ENCODE measurements at places on chromosomes 7 and 10. TPM values are rescaled to one million over a fixed set of nuclear protein-coding genes. Genes with fewer than 3 reads are reported as not detected.

The KAZALD1 gene
- total RNA-seq, result 4.5 TPM

- DNase-seq, result no peak
These were observed 51.3 kb upstream of the STEAP4 start for GRCh38 chr7:88357781-88358525.

DNA sequence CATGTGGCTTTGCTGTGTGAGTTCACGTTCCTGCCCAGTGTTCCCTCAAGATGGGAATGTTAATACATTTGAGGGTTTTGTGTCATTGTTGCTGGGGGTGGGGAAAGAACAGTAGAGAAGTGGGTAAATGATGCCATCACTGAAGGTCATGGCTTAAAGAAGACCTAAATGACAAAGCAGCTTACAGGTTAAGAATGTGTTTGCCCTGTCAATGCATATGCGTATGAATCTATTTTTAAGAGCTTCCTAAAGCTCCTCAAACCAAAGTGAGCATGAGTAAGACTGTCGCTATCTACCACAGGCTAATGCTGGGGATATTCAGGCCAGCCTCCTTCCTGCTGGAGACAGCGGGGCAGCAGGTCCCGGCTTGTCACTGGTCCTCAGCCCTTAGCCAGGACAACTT is 162.9 kb downstream of the CREB5 start:
- no peak for DNase-seq

- no peak for DNase-seq
These were observed 32.8 kb downstream of the DNAJB12 start for GRCh38 chr10:72322030-72322279.

The C10orf62 gene
- 0.32 TPM for total RNA-seq

- no peak for DNase-seq
These were observed 4.3 kb downstream of the DAGLB start for GRCh38 chr7:6443372-6443941.

The IRF5 gene
- 19.4 TPM for total RNA-seq

DNA sequence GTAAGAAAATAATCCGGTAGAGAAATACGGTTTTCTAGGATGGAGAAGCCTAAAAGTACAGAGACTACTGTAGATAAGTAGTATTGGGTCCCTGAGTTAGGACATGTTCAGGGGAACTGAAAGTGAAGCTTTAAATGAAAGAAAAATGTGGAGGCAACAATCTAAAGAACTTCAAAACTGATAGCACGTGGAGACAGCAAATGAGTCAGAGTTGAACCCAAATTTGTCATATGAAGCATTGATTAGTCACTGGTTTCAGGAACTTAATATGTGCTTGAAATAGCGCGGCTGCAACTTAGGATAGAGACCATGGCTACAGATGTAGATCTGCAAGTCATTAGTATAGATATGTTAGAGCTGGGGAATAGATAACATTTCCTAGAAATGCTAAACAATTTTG is 1138.6 kb upstream of the SORCS1 start:
- DNase-seq, result no peak

DNA sequence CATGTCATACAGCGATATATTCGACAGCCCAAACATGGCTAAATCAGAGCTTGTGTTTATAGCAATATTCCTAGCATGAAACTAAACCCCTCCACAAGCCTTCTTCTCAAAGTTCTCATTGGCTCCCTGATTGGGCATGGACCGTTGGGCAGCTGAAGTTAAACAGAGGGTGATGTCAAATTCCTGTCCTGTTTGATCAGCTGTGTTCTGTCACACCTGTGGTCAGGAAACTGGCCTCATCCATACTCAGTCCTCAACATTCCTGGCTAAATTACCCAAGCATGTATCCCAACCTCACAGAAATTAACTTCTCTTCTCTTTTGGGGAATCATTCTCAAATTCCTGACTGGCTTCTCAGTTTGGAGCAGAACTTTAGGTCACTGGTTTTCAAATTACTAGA is 107.9 kb downstream of the ODAD2 start:
- DNase-seq, result no peak

All from breast epithelium (tissue), 4 donors.